ENCODE measurements at places on chromosomes 11 and 22. TPM values are rescaled to one million over a fixed set of nuclear protein-coding genes. Genes with fewer than 3 reads are reported as not detected.

DNA sequence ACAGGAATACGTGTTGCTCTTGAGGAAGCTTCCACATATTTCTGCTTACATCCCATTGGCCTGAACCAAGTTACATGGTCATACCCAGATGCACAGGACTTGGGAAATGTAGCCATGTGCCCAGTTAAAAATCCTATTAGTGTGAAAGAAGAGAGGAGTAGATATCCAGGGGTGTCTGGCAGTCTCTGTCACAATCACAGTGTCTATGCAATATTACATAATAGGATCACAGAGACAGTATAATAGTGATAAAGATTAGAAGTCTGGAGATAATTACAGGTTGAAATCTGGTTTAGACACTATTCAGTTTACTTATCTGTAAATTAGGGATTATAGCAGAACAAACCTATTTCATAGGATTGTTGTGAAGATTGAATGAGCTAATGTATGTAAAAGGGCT is 62.6 kb upstream of the SLC6A5 start:
- no peak for DNase-seq

GRCh38 chr11:126646701-126647557 is 291.4 kb downstream of the ST3GAL4 start:
- DNase-seq, result peak; percentile 60

DNA sequence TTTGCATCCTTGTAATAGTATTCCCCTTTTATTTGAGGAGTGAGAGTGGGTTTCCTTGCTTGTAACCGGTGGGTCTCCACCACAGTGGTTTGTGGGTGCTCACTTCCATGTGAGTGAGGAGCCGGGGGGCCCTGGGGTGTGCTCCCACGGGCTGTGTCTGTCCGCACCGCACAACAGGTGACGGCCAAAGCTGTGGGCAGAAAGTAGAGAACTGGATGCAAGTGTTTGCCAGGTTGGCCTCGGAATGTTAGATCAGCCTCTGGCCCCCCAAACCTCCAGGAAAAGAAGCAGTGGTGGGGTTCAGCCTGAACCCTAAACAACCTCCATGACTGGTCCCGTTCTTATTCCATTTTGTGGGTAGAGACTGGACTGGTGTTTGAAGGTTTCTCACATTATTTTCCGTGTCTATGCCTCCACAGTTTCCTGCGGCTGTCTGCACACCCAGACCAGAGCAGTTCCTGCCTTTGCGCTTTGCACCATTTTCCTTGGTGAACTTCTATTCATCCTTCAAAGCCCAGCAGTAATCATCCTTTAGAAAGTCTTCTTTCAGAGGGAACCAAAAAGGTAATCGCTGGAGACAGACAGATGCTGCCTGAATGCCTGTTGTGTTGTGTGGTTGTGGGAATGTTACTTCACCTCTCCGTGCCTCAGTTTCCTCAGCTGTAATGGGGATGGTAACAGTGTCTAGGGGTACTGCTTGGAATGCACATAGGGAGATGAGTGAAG is 77.2 kb downstream of the MYEOV start:
- DNase-seq, result no peak

GRCh38 chr11:31995525-31996094 is 95.3 kb upstream of the RCN1 start:
- no peak for DNase-seq

DNA sequence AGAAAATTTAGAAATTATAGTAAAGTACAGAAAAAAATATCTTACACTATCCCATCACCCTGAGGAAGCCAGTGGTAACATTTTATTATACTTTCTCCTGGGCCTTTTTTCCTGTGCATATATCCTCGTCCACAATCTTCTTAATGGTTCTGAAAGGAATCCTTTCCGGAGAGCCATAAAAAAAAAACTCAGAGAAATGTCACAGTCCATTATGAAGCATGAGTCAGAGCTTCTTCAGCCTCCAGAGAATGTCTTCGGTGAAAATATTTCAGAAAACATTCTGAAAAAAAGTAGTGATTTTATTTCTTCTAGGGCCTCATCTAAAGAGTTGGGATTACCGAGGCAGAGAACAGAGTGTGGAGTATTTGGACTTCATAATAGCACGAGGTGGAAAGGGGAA is 163.4 kb downstream of the INSC start:
- DNase-seq, result peak; percentile 36

- peak; percentile 33 for DNase-seq
These were observed 1.0 kb upstream of the FNBP4 start for GRCh38 chr11:47768101-47768612.

DNA sequence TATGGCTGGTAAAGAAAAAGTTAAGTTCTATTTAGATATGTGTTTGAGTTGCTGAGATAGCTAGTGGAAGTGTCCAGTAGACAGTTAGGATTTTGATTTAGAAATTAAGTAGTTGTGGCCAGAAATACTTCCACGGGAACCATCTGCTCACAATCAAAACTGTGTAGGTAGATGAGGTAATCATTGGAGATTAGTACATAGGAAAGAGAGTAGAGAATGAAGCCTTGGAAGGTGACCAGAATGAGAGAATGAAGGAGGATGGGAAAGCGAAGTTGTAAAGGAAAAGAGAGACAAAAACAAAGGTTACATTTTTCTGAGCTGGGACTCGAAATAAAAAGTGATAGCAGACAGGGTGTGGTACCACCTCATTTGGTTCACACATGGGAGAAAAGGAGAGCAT is 296.9 kb upstream of the SORL1-AS1 start:
- no peak for DNase-seq

DNA sequence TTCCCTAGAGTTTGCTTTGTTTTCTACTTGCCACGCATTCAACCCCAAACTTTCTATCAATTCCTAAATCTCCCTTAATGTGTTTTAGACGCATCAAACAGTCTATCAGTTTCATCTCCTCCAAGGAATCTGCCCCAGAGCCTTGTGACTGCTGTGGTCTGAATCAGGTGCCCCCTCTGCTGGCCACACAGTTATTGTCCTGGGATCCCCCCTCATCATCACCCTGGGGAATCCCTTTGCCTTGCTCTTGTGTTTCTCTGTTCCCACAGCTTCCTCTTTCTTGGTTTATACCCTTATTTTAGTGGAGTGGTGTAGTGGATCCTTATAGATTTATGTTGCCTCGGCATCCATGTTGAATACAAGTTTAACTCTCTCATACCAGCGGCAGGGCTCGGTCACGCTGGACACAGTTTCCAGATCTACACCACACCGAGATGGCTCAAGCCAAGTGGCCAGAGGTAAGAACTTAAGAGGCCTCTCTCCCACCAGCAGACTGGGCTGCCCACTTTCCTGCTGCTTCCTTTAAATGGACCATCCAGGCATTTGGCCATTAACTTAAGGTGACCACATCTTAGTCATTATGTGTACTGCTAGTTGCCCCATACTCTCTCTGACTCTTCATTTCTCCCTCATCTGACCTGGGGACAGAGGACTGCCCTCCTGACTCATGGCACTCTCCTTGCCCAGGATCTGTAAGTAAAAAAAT is 8.2 kb downstream of the UPB1 start:
- DNase-seq, result no peak

DNA sequence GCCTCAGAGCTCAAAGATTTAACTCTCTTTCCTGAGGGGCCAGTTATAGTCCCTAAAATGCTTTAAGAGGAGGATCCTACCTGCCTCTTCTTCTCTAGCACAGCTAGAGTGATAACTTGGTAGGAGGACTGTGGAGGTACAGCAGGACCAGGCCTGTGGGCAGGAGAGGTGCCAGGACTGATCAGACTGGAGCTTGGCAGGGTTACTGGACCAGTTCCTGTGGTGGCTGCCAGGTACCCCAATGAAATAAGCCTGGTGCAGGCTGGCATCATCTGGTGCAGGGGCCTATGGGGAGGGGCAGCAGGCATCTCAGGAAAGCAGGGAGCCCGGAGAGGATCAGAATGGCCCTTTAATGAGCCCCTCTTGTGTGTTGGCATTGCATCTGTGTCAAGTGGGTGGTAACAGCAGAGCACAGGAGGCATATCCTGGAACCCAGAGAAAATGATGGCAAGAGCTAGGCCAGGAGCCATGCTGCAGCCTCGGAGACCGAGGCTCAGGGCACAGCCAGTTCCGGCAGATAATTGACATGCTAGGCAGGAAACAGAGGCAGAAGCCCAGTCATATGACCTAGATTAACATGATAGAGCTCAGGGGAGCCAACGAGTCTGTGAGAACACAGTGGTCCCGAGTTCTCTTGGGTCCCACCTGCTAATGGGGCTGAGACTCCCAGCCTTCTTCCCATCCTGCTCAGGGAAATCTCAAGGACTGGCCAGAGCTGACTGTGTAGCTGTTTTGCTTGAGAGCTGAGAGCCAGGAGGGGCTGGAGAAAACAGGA is 187.5 kb upstream of the ZBED5 start:
- no peak for DNase-seq

GRCh38 chr11:45259592-45259991 is 26.5 kb downstream of the SYT13 start:
- no peak for DNase-seq

GRCh38 chr11:65787649-65788622 is 1.1 kb downstream of the OVOL1 start:
- DNase-seq, result no peak

GRCh38 chr11:108483163-108483562 is 15.0 kb downstream of the POGLUT3 start:
- DNase-seq, result no peak

DNA sequence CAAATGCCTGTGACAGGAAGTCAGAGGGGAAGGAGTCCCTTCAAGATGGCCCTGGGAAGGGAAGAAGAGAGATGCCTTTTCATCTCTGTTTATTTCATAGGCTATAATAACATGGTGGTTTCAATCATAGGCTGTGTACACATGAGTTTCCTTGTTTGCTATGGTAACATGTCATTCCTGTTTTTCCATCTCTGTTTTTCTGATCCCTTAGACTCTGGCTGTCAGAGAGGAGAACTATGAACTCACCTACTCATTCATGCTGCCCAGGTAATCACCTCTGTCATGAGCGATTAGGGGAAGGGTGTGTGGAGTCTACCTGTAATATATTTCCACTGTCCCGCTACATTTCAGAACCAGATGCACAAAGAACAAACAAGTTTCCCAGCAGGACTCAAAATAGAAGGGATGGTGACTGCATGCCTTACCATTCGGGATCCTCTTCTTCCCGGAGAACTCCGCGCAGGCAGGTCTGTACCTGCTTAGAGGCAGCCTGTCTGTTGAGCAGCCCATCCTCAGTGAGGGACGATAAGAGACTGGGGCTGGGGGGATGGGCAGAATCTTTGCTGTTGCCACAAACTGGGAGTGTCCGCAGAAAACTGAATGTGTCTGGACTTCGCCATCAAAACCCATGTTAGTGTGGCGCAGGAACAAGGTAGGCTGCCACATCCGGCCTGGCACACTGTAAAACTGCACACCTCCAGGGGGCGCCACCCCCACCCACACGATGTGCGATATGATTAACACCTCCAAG is 7.1 kb upstream of the PEX26 start:
- no peak for DNase-seq

GRCh38 chr22:44325718-44326490 is 13.2 kb upstream of the SHISAL1 start:
- DNase-seq, result no peak

DNA sequence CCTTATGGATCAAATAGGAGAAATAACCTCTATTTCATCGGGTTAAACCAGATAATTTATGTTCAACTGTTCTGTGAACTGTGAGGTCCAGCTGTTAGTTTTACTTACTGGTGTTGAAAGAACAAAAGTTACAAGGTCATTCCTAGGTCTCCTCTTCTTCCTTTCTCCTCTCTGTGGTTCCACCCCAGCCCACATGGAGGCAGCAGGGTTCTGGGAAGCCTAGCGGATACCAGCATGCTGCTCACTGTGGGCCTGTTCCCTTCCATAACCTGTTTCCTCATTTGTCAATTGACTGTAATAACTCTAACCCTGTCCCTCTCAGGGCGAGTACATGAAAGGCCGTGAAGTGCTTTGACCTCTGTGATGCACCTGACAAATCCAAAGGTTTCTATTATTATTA is 27.8 kb downstream of the RELT start:
- DNase-seq, result no peak

GRCh38 chr22:35419756-35420155 is 19.8 kb downstream of the MCM5 start:
- DNase-seq, result no peak

- no peak for DNase-seq
These were observed 154.9 kb downstream of the TRPC6 start for GRCh38 chr11:101428918-101429317.

- no peak for DNase-seq
These were observed 29.9 kb upstream of the MALAT1 start for GRCh38 chr11:65468874-65469333.

GRCh38 chr22:28241656-28242290 is 322.7 kb upstream of the PITPNB start:
- DNase-seq, result no peak

- no peak for DNase-seq
These were observed 12.0 kb upstream of the PAX6 start for GRCh38 chr11:31822927-31823643.

GRCh38 chr22:22691716-22692701 is 47.6 kb downstream of the GGTLC2 start:
- DNase-seq, result no peak

DNA sequence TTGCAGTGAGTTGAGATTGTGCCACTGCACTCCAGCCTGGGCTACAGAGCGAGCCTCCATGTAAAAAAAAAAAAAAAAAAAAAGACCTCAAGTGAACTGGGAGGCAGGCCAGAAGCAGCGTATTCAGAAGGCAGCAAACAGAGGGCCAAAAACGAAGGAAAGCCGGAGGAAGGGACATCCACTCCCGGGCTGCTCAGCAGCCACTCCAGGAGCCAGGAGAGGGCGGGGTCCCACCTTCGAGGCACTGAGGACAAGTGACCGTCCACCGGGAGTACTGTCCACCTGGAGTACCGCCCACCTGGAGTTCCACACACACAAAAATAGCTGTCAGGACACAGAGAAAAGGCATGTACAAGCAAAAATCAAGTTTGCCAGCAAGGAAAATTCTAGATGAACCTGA is 5.5 kb downstream of the TOLLIP start:
- no peak for DNase-seq

- DNase-seq, result no peak
These were observed 707 bp upstream of the CD151 start for GRCh38 chr11:831961-832528.

- DNase-seq, result no peak
These were observed 15.8 kb downstream of the IGLL1 start for GRCh38 chr22:23564276-23564675.

Gene RASSF10
- polyA plus RNA-seq, result not detected

Gene ADAMTS15
- 5.6 TPM for polyA plus RNA-seq

Gene OR8G1
- not detected for polyA plus RNA-seq

Gene PKP3
- polyA plus RNA-seq, result 0.42 TPM

Gene APOBEC3G
- 7.3 TPM for polyA plus RNA-seq

Gene PTPRCAP
- 0.27 TPM for polyA plus RNA-seq

Gene OR8B4
- polyA plus RNA-seq, result not detected

Gene MPPED2
- polyA plus RNA-seq, result not detected

Gene CHST1
- polyA plus RNA-seq, result 0.04 TPM

Gene RAB39A
- polyA plus RNA-seq, result not detected
